ENCODE measurements at places on chromosomes 4 and X. TPM values are rescaled to one million over a fixed set of nuclear protein-coding genes. Genes with fewer than 3 reads are reported as not detected.

DNA sequence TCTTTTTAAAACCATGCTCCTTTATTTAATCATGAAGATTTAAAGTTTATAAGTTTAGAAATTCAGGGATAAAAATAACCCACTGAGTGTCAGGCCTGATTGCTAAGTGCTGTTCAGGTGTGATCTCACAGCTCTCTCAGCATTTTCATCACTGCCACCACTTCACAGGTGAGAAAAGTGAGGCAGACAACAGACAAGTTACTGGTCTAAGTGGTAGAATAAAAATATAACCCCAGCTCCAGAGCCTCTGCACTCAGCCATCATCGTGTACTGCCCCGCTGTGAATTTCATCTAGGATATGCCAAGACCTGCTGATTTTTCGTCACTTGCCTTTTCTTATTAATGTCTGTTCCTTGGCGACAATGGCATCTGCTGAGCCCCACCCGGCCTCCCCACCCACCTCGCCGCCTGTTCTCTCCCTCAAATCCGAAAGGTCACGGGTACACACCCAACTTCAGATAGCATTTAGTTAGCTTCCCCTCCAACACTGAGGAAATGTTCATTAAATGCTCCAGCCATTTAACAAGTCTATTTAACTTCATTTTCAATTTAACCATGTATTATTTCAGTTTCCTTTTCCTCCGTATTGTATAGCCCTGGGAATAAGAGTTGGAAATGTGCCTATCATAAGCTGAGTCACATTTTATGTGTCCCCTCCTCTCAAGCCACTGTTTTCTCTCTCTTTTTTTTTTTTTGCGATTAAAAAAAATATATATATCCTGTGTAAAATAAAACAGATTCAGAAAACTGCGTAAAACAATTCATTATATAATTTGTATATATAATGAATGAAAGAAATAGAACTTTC lies 236.5 kb downstream of the CBR4 start:
- H3K4me3 ChIP-seq, result no peak overlapping the region
- peaks cover 38% of the 10 kb centered on the region for H3K4me1 ChIP-seq
- DNase-seq, result peak; percentile 25
- no peaks in the 10 kb centered on the region for H3K27me3 ChIP-seq

DNA sequence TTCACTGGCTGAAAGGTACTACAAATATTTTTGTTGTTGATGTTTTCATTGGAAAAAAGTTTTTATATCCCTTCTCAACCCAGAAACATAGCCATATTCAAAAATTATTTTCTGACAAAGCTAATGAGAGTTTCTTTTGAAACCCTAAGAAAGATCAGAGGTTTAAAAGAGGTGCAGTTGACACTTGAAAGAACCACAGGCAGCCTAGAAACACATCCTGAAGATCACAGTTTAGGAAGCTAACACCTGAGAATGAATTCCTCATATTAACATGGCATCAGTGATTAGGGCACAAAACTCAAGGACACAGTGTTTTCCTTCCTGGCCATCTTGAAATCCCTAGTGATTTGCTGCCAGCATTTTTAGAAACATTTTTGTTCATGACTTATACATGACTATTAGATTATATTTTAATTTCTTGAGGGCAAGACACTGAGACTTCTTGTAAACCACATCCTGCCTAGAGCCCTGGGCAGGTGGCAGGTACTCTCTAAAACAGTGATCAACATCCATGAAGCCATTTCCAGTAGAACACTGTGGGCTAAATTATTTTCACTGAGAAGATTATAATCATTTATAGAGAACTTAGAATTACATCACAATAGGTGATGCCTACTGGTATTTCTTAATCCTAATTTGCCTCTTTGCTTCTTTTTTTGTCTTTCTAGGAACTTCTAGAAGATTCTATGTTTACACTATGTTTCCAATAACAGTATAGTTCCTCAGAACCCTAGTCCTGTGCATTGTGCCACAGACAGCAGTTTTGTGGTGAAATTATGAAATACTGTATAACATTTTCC lies 80.0 kb downstream of the ARSJ start:
- no peak for DNase-seq
- no peaks in the 10 kb centered on the region for H3K4me1 ChIP-seq
- H3K27me3 ChIP-seq, result no peaks in the 10 kb centered on the region
- no peaks in the 10 kb centered on the region for H3K36me3 ChIP-seq

DNA sequence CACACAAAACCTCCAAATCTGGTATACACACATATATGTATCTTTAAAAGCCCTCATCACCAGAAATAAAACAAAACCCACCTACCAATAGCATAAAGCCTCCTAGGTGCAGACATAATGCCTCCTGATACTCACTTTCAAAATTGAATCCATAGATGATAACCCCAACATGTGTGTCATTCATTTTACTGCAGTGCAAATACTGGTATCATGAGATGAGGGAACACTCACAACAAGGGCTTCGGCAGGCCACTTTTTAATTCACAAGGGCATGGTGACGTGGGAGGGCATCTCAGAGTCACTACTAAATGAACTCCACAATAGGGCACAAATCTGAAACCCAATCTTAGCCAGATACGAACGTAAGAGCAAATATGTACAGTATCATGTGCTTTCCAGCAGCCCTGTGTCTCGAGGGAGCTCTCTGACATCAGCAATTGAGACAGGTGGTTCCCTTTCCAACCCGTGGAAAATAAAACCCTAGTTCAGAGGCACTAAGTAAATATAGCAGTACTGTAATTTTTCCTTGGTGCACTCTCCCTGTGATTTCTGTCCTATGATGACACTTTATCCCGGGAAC lies 14.1 kb upstream of the PPARGC1A start:
- peak overlapping the region; percentile 26 for H3K27ac ChIP-seq
- no peaks in the 10 kb centered on the region for H3K27me3 ChIP-seq
- no peak for DNase-seq
- H3K4me3 ChIP-seq, result no peak overlapping the region
- no peaks in the 10 kb centered on the region for H3K4me1 ChIP-seq
- H3K36me3 ChIP-seq, result no peaks in the 10 kb centered on the region

DNA sequence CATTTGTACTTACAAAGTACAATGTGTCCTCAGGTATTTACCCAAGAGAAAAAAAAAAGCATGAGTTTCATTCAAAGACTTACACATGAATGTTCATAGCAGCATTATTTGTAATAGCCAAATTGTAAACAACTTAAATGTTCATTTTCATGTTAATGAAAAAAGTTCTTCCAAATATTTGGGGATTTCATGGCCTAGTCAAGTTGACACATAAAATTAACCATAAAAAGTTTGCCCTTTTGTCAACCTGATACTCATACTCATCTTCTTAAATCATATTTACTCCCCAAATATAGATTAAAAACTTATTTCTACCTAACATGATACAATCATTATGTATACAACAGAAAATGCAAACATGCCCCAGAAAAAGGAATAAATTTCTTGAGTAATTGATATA lies 112.5 kb upstream of the EMCN start:
- H3K27ac ChIP-seq, result no peak overlapping the region
- H3K36me3 ChIP-seq, result no peaks in the 10 kb centered on the region
- no peak overlapping the region for H3K4me3 ChIP-seq
- DNase-seq, result no peak
- no peaks in the 10 kb centered on the region for H3K4me1 ChIP-seq
- H3K27me3 ChIP-seq, result no peaks in the 10 kb centered on the region

GRCh38 chr4:70062000-70062399 lies 11.8 kb downstream of the HTN1 start:
- H3K27me3 ChIP-seq, result no peaks in the 10 kb centered on the region
- no peaks in the 10 kb centered on the region for H3K36me3 ChIP-seq
- H3K27ac ChIP-seq, result no peak overlapping the region
- DNase-seq, result no peak
- no peaks in the 10 kb centered on the region for H3K4me1 ChIP-seq

- DNase-seq, result no peak
- H3K27me3 ChIP-seq, result no peaks in the 10 kb centered on the region
- no peaks in the 10 kb centered on the region for H3K4me1 ChIP-seq
- H3K27ac ChIP-seq, result no peak overlapping the region
- no peak overlapping the region for H3K4me3 ChIP-seq
- H3K36me3 ChIP-seq, result no peaks in the 10 kb centered on the region
Measured at GRCh38 chr4:25953740-25954139, 39.7 kb downstream of the SMIM20 start.

GRCh38 chr4:177267911-177268310 lies 41.8 kb upstream of the NEIL3 start:
- no peak overlapping the region for H3K4me3 ChIP-seq
- no peak for DNase-seq
- H3K4me1 ChIP-seq, result peaks cover 5% of the 10 kb centered on the region
- no peak overlapping the region for H3K27ac ChIP-seq
- H3K36me3 ChIP-seq, result no peaks in the 10 kb centered on the region

DNA sequence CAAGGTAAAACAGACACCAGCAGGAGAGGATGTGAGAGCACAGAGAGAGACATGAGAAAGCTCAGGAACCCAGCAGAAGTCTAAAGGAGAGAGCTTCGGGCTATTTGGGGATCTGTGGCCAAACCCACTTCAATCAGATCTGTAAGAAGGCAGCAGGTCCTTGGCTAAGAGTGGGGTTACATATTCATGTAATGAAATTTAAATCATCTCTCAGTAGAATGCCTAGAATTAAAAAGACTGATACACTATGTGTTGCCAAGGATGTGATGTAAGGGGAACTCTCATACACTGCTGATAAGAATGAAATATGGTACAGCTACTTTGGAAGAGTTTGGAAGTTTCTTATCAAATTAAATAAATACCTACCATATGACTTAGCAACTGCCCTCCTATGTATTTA lies 35.8 kb downstream of the PDE5A start:
- H3K4me1 ChIP-seq, result no peaks in the 10 kb centered on the region
- H3K27ac ChIP-seq, result no peak overlapping the region
- no peaks in the 10 kb centered on the region for H3K36me3 ChIP-seq
- no peak for DNase-seq
- H3K27me3 ChIP-seq, result no peaks in the 10 kb centered on the region
- no peak overlapping the region for H3K4me3 ChIP-seq

DNA sequence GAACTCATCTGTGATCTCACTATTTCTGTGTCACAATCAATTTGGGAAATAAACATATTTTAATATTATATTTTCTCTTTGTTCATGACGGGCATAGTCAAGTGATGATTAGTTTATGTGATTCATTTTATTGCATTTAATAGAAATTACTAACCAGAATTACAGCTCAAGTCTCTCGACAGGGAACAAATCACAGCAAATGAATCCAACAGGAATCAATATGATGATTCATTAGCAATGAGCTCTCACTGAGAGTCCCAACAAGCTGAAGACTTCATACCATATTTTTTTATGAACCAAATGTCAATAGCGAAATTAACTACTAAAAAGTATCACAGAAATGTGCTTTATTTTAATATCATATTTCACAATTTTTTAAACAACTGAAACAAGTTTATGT lies 649.7 kb downstream of the GRID2 start:
- DNase-seq, result no peak
- H3K27me3 ChIP-seq, result no peaks in the 10 kb centered on the region
- no peak overlapping the region for H3K4me3 ChIP-seq
- H3K4me1 ChIP-seq, result no peaks in the 10 kb centered on the region
- H3K36me3 ChIP-seq, result no peaks in the 10 kb centered on the region

- no peak overlapping the region for H3K27ac ChIP-seq
- H3K36me3 ChIP-seq, result no peaks in the 10 kb centered on the region
- no peaks in the 10 kb centered on the region for H3K4me1 ChIP-seq
- H3K4me3 ChIP-seq, result no peak overlapping the region
- H3K27me3 ChIP-seq, result no peaks in the 10 kb centered on the region
Measured at GRCh38 chr4:163966612-163967011, 472.1 kb downstream of the TMA16 start.

DNA sequence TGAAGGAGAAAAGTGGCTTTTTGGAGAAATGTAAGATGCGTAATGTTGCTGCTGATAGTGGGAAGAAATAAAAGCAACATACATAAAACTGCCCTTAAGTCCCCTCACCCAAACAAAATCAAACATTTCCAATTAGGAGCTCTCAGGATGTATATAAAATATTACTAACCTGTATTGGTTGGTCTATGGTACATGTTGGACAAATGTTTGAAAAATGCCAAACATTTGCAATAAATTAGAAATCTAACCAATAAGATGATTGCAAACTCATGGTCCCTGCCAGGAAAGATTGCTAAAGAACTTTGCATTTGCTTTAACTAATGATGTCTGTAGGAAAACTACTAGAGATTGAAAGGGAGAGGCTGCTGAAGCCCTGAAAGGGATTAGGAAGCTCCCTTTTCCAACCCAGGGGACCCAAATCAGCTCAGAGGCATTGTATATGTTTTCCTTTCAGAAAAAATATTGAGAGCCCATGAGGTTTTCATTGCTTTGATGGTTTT lies 1.8 kb downstream of the SFRP2 start:
- peaks cover 61% of the 10 kb centered on the region for H3K27me3 ChIP-seq
- no peak for DNase-seq
- H3K4me1 ChIP-seq, result peaks cover 4% of the 10 kb centered on the region
- H3K4me3 ChIP-seq, result no peak overlapping the region
- H3K27ac ChIP-seq, result no peak overlapping the region
- H3K36me3 ChIP-seq, result no peaks in the 10 kb centered on the region

TSPAN7 gene
- total RNA-seq, result 14.3 TPM

GRCh38 chr4:113113151-113113550 lies 63.7 kb downstream of the ANK2 start:
- no peaks in the 10 kb centered on the region for H3K4me1 ChIP-seq
- DNase-seq, result no peak
- no peaks in the 10 kb centered on the region for H3K27me3 ChIP-seq
- H3K27ac ChIP-seq, result no peak overlapping the region
- no peaks in the 10 kb centered on the region for H3K36me3 ChIP-seq
- no peak overlapping the region for H3K4me3 ChIP-seq

PNCK gene
- total RNA-seq, result 15.6 TPM

DNA sequence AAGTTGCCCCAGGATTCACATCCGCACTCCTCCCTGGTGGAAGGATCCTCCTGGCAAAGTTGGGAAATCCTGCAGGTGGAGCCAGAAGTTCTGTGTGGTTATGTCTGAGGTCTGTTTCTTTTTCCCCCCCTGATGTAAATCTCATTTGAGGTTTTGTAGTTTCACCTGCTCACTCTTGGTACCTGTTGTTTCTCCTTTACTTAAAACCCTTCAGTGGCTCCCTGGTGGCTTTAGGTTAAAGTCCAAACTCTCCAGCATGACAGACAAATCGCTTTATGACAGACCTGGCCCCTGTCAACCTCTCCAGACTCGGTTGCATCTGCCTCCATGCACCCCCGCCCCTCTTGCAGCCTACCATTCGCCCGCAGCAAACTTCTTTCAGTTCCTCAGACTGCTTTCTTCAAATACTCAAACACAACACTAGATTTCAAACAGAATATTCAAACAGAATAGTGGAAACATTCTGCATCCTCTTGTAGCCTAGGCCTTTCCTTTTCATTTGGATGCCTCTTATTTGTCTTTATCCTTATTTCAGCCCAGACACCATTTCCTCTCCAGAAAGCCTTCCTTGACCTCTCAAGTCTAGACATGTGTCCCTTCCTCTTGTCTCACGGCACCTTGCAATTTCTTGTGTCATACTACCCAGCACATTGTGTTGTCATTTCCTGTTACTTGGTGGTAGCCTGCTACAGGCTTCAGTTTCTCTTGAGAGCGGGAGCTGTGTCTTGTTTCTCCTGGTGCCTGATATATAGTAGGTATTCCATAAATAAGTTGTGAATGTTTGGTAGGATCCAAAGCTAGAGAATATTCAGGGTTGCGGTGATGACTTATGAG lies 24.8 kb downstream of the IL13RA1 start:
- no peak overlapping the region for H3K27ac ChIP-seq
- no peak overlapping the region for H3K4me3 ChIP-seq
- DNase-seq, result no peak
- H3K27me3 ChIP-seq, result peaks cover 9% of the 10 kb centered on the region
- H3K4me1 ChIP-seq, result no peaks in the 10 kb centered on the region

MAGEA11 gene
- total RNA-seq, result not detected

RTL3 gene
- total RNA-seq, result not detected

- H3K27me3 ChIP-seq, result no peaks in the 10 kb centered on the region
- H3K27ac ChIP-seq, result no peak overlapping the region
- H3K4me3 ChIP-seq, result no peak overlapping the region
- no peaks in the 10 kb centered on the region for H3K36me3 ChIP-seq
- H3K4me1 ChIP-seq, result no peaks in the 10 kb centered on the region
Measured at GRCh38 chr4:84336964-84337705, 162.0 kb downstream of the NKX6-1 start.

ANK2 gene
- total RNA-seq, result 302 TPM

PNMA6A gene
- total RNA-seq, result 1.7 TPM

DMD gene
- 142 TPM for total RNA-seq

Data from heart right ventricle (tissue), 16 donors.